ENCODE measurements at places on chromosomes 1 and 21.
A peak's percentile ranks its signal among the peaks of the same experiment; 100 is the strongest.

- no peak for DNase-seq
Observed at GRCh38 chr1:153346077-153346723, 2.4 kb downstream of the PGLYRP4 start.

DNA sequence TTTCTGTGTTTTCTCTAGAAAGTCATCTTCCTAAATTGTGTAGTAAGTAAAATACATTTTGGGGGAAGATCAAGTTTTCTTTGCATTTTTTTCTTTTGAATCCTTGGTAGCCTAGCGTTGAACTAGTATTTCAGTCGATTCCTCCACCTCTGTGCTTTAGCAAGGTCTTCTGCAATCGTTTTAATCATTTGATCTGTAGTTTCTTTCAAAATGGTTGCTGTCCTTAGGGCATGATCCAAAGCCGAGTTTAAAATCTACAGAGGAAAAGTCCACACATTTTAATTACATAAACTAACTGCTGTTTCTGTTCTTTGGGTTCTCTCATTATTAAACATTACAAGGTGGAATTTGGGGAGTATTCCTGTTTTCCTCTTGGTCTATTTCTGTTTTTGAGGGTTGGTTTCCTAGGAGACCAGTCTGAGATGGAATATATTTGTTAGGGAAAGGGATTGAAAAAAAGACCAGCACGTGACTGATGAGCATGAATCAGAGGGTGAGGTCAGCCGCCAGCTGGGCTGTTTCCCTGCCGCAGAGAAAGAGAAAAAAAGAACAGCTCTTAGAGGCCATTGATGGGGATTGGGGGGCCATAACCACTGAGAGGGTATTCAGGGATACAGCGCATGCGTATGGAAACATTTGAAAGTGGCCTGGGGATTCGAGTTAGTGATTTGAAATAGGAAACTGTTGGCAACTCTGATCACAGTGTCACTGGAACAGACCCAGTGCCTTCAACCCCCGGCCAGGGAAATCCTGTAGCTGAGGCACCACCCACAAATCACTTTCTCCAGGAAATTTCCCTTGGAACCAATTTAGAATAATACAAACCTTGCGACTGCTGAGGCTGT, 40.6 kb downstream of the AKNAD1 start:
- peak; percentile 55 for DNase-seq

- DNase-seq = no peak
Observed at GRCh38 chr1:31961536-31961935, 23.4 kb upstream of the PTP4A2 start.

- no peak for DNase-seq
Observed at GRCh38 chr21:21612466-21612865, 614.3 kb downstream of the NCAM2 start.

DNA sequence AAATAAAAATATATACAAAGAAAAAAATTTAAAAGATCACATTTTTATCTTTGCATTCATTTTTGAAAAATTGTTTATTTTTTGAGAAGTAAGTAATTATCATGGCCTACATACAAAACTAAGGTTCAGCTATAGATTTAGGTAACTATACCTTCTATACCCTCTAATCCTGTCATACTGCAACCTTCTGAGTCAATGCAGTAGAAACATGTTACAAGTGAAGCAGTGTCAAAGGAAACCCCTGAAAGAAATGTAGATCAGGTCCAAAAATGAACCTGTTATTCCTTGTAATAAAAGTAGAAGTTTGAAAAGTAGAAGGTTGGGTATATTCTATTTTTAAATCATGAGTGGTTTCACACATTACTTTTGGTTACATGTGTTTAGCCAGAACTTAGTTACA, 51.3 kb downstream of the PTGS2 start:
- DNase-seq = no peak

DNA sequence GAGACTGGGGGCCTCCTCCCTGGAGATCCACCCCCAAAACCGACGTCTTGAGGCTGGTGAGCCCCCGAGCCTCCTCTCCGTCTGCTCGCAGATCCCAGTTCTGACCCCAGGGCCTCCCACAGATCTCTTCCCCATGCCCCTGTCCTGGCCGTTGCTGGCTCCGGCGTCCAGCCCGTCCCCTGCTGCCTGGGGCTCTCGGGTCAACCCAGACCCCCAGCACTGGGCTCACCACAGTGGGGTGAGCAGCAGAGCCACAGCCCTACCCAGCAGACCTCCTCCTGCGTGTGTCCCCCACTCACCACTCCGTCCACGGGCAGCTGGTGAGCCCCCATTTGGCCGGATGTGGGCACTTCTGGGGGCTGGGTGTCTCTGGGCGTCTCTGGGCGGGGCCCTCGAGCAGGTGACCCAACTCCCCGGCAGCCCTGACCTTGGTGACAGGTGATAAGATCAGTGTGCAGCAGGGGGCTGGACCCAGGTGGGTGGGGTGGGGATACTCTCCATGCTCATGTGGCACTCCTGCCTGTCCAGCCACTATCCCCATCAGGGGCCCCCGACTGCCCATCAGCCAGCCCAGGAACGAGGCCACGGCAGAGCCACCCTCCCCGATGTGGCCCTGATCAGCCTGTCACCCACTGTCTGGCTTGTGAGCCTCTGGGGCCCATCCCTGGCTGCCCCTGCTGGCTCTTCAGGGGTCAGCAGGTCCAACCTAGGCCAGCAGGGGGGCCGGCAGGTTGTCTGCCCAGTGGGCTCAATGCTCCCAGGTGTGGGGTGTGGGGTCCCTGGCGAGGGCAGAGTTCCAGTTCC, 709 bp downstream of the TNFRSF14 start:
- no peak for DNase-seq

GRCh38 chr1:200624679-200625335, 4.3 kb upstream of the KIF14 start:
- no peak for DNase-seq

GRCh38 chr1:57192222-57192621, 226.4 kb upstream of the C8B start:
- no peak for DNase-seq

- DNase-seq = no peak
Observed at GRCh38 chr1:177615251-177615650, 354.6 kb downstream of the SEC16B start.

GRCh38 chr1:218584418-218585155, 239.5 kb downstream of the TGFB2 start:
- peak; percentile 1 for DNase-seq

DNA sequence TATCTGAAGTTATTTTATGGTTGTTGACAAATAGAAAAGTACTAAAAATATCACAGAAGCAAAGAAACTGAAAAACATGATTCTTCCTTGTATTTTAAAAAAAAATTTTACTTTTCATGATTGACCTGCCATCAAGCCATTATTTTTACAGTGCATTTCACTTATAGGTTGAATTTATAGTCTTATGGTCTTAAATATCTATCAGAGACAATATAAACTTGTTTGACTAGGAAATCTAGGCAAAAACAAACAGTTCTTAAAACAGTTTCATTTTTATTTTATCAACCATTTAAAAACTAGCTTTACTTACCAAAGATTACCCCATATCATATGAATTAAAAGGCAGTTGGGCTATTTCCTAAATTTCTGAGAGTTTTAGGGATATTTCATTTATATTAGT, 59.2 kb downstream of the SLC16A1 start:
- DNase-seq = no peak

- no peak for DNase-seq
Observed at GRCh38 chr1:67250051-67250653, 57.5 kb upstream of the IL12RB2 start.

- DNase-seq = no peak
Observed at GRCh38 chr1:205701891-205702290, 21.6 kb upstream of the SLC45A3 start.

DNA sequence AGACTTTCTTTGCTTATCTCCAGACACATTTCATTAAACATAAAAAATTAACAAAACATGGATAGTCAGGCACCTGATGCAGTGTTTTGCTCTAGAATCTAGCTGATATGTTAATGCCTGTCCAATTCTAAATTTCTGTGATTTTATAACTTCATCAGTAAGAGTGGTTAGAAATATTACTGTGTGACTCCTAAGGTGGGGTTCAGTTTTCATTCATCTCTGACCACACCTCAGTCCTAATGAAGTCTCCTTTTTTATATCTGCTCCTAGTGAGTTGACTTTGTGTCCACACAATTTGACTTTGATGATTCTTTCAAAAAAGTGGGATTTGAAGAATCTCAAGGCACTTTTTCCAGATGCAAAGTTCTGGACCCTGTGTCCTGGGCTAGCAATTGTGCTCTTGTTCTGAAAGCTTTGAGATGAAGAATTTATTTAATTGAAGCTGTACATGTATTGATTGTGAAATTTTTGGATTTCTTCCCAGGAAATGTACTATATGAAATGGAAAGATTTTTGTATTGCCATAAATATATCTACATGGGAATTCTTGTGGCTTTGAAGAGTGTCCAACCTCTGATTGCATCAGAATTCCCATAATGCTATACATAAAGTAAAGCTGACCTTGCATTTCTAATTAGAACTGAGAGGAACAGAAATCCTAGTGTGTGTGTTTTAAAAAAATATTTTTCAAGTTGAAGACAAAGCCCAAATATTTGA, 111.2 kb downstream of the GIPC2 start:
- DNase-seq = no peak
